ENCODE measurements at places on chromosomes 4 and X. TPM values are rescaled to one million over a fixed set of nuclear protein-coding genes. Genes with fewer than 3 reads are reported as not detected.

GRCh38 chr4:177737387-177737940, 295.2 kb upstream of the AGA start:
- DNase-seq = no peak

Gene PARM1
- 1.1 TPM for total RNA-seq

Gene ADH6
- total RNA-seq = 0.47 TPM

Gene IGFBP7
- total RNA-seq = not detected

DNA sequence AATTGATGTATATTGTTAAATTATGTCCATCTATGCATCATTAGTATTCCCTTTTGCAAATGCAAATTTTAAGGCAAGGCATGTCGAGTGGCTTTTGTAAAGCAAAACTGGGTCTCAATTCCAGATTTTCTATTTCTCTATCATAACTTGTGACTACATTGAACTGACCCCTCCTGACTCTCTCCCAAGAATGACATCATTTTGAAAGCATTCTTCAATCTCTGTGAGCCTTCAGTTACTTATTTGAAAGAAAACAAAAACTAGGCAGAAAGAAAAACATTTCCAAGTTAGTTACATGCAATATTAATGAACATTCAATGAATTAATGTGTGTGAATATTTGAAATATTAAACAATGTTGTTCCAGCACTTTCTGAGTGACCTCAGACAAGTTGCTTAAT, 314.3 kb upstream of the CLNK start:
- no peak for DNase-seq

DNA sequence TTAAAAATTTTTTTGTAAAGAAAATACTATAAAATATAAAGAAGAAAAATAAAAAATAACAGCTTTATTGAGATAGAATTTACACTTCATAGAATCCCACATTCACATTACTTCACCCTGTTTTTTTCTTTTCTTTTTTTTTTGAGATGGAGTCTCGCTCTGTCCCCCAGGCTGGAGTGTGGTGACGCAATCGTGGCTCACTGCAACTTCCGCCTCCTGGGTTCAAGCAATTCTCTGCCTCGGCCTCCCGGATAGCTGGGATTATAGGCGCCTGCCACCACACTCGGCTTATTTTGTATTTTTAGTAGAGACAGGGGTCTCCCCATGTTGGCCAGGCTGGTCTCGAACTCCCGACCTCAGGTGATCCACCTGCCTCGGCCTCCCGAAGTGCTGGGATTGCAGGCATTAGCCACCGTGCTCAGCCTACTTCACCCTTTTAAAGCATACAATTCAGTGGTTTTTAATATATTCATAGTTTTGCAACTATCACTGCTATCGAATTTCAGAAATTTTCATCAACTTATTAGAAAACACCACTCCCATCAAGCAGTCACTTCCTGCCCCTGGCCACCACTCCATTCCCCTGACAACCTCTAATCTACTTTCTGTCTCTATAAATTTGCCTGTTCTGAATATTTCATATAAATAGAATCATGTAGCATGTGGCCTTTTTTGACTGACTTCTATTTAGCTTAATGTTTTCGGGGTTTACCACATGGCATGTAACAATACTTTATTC, 48.7 kb downstream of the TMEM131L start:
- DNase-seq = no peak

- DNase-seq = no peak
Measured at GRCh38 chr4:3302173-3302785, 9.5 kb downstream of the RGS12 start.

GRCh38 chr4:90544532-90545045, 417.4 kb downstream of the CCSER1 start:
- DNase-seq = no peak

DNA sequence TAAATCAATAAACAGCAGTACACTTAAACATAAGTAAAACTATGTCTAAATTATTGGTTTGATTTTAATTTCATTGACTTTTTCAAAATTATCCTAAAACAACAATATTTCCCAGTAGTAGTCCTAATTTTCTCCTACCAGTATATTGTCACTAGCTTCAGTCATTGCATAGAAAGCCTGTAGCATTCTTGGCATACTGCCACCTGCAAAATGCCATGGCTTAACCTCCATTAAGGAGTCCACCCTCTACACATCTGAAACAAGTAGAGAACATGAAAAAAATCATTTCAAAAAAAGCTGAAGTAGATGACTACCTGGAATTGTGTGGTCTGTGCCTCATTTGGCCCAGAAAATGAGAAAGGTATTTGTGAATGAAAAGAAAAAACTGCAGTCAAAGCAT, 348.5 kb downstream of the INPP4B start:
- peak; percentile 40 for DNase-seq

- DNase-seq = no peak
Measured at GRCh38 chr4:1499465-1499864, 93.2 kb upstream of the NKX1-1 start.

- DNase-seq = no peak
Measured at GRCh38 chrX:71256051-71256450, 2.1 kb upstream of the ZMYM3 start.

DNA sequence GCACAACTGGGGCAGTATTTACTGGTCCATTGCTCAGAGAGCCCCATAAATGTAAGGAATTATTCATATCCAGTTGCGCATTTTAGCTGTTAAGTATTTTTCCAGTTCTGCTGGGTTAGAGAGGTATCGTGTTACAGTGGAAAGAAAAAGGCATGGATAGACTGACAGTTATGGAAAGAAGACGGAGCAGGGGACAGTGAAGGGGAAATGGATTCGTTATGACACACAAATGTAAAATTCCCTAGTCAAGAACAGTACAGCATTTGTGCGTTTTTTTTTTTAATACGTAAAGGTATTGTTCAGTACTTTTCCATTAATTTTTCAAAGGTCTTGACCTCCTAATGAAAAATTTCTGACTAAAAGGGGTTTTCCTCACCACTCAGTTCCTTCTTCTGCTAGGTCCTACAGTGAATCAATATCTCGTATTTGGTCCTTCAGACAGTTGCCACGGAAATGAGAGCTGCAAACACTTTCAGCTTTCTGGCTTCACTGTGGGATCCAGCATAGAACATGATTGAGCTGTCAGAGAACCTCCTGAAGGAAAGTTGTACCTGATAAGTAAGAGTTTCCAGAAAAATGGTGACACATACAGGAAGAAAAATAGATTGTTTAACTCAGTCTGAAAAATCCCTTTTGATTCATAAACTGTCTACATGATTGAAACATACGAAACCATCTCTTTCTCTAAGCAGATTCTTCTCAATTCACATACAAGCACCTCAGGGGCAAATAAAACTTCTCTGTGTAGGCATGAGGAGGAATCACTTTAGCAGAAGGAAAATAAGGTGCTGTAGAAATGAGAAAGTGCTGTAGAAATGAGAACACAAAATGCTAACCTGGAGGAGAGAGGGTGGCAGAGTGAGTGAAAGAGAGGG, 21.8 kb upstream of the BBS12 start:
- no peak for DNase-seq

DNA sequence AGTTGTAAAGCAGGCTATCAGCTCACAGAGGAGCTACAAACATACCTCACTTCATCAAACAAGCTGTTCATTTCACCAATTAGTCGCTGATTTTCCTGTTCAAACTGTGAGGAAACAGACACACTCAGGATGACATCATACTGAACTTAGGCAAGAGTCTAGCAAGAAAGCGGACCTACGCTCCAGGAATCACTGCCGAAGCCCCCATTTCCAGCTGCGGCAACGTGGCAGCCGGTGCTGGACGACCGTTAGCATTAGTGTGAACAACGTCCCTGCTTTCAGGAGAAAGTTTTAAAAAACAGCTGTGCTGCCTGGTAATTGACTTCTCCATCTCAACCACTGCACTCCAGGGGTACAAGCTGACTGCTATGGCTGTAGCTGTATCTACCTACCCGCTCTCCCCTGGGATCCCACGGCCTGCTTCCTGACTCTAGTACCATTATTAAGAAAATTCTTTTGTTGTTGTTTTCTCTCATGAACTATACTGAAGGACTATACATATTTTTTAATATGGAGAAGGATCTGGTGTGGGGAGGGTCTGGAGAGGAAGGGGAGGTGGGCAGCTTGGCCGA, 38.3 kb downstream of the NSG1 start:
- DNase-seq = no peak

Gene RS1
- total RNA-seq = not detected

DNA sequence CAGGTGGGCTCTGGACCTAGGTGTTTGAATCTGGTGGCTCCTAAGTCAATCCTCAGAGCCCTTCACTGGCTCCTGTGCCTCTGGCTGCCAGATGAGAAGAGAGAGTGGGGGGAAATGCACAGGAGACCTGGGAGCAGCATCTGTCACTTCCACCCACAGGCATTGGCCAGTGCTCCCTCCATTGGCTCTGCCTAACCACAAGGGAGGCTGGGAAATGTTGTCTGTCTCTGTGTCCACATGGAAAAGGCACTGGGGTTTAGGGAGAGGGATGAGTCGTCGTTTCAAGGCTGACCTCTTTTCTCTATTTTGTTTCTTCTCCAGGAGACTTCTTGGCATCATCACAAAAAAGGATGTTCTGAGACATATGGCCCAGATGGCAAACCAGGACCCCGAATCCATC, 76.4 kb downstream of the CLCN4 start:
- no peak for DNase-seq

Gene IBSP
- not detected for total RNA-seq

DNA sequence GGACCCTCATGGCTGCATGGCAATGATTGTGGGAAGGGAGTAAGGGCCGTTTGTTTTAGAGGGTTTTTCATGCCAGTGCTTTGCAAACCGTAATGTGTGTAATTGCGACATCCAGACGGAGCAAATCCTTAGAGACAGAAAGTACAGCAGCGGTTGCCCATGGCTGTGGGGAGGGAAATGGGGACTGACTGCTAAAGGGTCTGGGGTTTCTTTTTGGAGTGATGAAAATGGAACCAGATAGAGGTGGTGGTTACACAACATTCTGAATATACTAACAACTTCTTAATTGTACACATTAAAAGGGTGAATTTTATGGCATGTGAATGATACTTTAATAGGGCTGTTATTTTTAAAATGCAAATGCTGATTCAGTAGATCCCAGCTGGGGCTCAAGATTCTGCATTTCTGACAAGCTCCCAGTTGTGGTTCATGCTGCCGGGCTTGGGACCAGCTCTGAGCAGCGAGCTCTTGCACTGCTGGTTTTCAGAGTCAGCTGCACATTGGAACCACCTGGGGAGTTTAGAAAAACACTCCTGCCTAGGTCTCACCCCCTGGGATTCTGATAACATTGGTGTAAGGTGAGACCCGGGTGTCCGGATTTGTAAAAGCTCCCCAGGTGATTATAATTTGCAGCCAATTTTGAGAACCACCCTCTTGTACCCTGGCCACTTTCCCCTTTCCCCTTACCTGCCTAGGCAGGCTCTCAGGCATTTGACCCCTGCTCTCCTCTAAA, 47.7 kb downstream of the PRPS1 start:
- DNase-seq = peak; percentile 25

Gene GAGE12E
- not detected for total RNA-seq

- no peak for DNase-seq
Measured at GRCh38 chr4:114091546-114091945, 112.1 kb upstream of the ARSJ start.

Gene SH3D19
- total RNA-seq = 41.2 TPM

- peak; percentile 65 for DNase-seq
Measured at GRCh38 chrX:109384699-109385098, 97.2 kb downstream of the GUCY2F start.

Gene TRIM61
- total RNA-seq = not detected

DNA sequence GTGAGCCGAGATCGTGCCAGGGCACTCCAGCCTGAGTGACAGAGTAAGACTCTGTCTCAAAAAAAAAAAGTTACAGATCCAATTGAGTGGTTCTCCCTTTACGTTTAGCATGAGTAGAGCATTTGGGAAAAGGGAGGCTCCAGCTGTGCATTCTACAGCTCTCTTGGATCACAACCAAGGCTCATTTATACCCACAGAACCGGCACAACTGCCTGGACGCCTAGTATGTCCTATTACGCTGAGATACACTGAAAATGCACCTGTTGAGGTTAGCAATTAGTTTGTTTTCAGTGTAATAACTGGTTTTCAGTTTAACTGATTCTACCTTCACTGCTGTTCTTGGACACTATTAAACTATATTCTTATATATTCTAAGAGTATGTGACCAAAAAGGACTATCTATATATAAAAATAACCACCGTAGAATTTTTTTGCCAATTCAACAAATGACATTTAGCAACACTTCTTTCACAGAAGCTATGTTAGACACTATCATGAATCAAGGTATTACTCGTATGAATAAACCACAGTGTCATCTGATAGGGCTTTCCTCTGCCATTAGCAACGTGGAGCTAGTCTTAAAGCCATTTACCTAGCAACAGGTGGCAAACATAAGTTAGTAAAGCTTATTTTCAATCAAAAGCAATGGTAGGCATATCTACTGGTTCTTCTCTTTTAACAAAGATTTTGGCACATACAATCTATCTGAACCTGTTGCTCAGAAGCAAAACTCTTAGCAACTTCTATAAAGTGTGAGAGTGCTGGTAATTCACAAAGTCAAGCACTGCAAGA, 3.6 kb downstream of the OTUD4 start:
- DNase-seq = no peak

DNA sequence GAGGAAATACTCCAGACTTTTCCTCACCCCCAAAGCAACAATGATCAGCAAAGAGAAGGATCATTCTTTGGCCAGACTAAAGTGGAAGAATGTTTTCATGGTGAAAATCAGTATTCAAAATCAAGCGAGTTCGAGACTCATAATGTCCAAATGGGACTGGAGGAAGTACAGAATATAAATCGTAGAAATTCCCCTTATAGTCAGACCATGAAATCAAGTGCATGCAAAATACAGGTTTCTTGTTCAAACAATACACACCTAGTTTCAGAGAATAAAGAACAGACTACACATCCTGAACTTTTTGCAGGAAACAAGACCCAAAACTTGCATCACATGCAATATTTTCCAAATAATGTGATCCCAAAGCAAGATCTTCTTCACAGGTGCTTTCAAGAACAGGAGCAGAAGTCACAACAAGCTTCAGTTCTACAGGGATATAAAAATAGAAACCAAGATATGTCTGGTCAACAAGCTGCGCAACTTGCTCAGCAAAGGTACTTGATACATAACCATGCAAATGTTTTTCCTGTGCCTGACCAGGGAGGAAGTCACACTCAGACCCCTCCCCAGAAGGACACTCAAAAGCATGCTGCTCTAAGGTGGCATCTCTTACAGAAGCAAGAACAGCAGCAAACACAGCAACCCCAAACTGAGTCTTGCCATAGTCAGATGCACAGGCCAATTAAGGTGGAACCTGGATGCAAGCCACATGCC, 89.7 kb downstream of the TET2 start:
- DNase-seq = no peak

Measured in HT-29 (cell line).